Fibroblast of skin of back (primary cell): ENCODE measurements at places on chromosomes 12 and 14.

DNA sequence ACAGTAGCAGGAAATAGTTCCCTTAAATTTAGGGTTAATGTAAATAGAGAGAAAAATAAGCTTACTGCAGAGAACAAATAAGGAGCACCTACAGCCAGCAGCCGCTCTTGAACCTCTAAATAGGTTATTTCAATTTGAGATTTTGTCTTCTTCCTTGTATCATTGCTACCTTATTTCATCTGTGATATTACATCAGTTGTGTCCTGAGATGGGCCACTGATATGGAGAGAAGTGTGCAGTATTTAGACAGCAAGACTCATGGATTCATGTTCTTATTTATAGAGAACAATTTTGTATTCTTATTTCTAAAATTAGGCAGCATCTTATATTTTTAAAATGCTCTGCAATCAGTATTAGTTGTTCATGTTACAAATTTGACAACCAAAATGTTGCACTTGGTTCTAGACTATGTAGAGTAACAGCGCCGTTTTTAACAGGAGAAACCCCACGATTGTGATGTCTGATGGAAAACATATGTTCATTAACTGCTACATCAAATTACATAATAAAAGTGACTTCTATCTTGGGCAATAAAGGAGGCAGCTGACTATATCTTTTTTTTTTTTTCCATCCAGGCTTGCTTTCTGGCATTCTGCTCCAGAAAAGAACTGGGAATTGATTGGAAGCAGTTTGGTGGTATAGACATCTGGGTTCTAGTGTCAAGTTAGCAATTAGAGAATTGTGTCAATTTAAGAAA, 117.9 kb downstream of the CAND1 start:
- DNase-seq = no peak

DNA sequence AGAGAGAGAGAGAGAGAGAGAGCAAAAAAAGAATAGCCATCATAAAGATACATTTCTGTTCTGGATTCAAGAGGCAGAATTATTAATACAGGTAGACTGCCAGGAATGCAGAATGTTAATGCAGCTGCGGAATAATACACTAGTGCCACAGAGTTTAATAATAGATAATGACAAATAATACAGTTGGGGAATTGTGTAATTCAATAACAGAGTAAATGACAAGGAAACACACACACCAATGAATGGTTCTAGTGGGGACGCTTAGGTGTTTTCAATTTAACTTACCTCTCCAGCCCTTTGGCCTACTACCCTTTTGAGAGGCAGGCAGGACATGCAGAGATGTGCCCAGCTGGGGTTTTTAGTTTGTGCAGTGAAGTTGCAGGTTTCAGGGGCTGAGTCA, 313.9 kb downstream of the NRXN3 start:
- DNase-seq = no peak

DNA sequence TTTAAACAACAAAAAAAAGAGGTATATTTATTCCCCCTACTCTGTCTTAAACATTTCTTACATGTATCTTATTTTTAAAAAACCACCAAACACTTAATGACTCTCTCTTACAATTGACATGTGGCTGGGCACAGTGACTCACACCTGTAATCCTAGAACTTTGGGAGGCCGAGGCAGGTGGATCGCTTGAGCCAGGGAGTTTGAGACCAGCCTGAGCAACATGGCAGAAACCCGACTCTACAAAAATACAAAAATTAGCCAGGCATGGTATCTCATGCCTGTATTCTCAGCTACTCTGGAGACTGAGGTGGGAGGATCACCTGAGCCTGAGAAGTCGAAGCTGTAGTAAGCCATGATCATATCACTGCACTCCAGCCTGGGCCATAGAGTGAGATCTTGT, 16.0 kb downstream of the SLC41A2 start:
- no peak for DNase-seq

DNA sequence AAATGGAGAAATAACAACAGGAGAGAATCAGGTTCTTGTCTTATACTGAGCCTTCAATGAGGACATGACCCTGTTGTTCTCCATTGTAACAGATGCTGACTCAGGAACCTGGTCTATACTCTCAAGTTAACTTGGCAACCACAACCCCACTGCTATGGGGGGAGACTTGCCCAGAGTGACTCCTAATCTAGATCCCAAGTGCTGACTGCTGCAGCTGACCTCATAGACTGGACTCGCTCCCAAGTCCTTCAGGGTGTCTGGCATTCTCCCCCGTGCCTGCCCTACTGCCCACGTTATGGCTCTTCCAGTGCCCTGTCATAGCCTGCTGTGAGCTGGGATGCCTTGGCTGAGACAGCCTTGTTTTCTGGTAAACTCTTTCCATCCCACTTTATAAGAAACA, 37.1 kb downstream of the NID2 start:
- peak; percentile 80 for DNase-seq

- DNase-seq = peak; percentile 69
These were observed 617.6 kb downstream of the LRFN5 start for GRCh38 chr14:42224053-42224888.

GRCh38 chr14:102993523-102993922, 63.8 kb downstream of the CDC42BPB start:
- DNase-seq = peak; percentile 64

DNA sequence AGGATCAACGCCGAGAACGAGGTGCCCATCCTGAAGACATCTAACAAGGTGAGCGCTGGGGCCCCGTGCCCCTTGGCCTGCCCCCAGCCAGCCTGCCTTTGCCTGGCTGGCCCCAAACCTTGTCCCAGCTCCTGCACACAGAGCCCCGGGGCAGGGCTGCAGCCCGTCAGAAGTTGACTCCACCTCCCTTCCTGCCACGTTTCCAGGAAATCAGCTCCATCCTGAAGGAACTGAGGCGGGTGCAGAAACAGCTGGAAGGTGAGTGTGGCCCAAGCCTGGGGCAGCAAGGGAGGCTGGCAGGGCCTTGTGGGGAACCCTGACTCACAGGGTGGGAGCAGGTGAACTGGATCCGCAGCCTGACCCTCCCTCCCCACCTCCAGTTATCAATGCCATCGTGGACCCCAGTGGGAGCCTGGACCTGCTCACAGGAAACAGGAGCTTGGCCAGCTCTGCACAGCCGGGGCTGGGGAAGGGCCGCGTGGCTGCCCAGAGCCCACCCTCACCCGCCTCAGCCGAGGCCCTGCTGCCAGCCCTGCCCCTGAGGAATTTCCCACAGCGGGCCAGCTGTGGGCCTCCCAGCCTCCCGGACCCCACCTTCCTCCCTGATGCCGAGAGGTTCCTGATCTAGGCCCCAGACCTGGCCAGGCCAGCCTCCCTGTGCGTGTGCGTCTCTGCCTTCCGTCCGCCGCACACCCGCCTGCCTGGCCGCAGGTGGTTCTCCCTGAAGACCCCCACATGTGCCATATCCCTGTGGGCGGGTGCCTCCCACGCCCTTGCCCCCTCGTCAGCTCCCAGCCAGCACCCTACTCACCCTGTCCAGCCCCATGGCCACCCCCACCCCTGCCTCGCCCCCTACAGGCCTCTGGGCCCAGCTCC, 29.5 kb downstream of the CEP170B start:
- no peak for DNase-seq

DNA sequence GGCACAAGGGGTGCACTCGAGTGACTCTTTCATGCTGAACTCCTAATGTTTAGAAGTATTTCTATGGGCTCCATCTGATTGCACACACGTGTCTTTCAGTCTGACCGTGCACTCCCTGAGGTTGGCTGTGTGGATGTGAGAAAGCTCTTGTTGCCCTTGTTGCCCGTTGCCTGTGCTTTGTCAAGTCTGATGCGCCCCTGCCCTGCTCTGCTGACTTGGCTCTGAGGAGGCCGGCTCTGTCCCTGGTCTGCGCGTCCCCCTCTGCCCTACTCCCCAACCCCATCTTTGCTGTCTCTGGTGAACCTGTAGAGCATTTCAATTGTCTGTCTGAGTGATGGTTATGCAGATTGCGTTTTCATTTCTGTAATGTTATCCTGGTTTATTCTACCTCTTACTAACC, 802.3 kb downstream of the NRXN3 start:
- no peak for DNase-seq

DNA sequence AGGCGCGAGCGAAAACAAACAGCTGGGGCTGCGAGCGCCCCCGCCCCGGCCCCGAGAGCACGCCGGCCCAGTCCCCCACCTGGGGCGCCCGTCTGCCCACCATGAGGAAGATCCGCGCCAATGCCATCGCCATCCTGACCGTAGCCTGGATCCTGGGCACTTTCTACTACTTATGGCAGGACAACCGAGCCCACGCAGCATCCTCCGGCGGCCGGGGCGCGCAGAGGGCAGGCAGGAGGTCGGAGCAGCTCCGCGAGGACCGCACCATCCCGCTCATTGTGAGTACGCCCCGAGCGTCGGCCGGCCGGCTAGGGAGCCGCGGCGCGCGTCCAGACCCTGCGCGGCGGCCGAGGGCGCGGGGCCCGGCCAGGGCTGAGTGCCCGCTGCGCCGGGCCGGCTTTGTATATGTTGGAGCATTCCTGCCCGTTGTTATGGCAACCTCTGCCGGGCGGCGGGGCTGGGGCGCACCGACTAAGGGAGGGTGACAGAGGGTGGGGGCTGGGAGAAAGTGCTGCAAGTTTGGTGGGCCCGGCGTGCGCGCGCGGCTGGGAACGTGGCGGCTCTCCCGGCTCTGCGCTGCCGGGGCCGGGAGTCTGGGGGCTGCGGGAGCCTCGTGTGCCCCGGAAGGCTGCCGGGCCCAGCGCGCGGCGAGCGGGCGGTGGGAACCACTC, 367 bp downstream of the GALNT16 start:
- peak; percentile 21 for DNase-seq

GRCh38 chr12:62260733-62261683, 804 bp downstream of the USP15 start:
- peak; percentile 32 for DNase-seq

DNA sequence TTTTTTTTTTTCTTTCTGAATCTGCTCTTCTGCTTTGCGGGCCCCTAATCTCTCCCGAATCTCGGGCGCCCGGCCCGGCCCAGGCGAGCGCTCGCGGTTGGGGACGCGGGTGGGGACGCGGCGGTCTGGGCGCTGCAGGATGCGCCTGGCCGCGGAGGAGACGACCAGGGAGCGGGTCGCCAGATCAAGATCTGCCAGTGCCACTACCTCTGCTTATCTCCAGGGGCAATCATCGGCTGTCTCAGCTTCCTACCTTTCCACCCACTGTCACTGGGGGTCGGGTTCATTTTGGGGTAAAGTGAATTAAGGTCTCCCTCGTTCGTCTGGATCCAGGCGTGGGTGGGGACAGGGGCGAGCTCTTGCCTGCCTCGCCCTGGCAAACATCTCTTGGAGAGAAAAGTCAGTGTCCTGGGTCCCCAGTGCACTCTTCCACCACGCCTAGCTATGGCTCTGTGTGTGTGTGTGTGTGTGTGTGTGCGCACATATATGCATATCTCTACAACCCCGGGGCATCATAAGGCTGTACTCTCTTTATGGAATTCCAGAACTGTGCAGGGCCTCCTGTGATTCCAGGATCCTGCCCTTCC, 422.3 kb downstream of the VRK1 start:
- DNase-seq = no peak
